HS-27A (cell line): ENCODE measurements at places on chromosomes 2 and 18.

GRCh38 chr2:121018136-121019061 is 266.6 kb downstream of the TFCP2L1 start:
- DNase-seq: no peak

DNA sequence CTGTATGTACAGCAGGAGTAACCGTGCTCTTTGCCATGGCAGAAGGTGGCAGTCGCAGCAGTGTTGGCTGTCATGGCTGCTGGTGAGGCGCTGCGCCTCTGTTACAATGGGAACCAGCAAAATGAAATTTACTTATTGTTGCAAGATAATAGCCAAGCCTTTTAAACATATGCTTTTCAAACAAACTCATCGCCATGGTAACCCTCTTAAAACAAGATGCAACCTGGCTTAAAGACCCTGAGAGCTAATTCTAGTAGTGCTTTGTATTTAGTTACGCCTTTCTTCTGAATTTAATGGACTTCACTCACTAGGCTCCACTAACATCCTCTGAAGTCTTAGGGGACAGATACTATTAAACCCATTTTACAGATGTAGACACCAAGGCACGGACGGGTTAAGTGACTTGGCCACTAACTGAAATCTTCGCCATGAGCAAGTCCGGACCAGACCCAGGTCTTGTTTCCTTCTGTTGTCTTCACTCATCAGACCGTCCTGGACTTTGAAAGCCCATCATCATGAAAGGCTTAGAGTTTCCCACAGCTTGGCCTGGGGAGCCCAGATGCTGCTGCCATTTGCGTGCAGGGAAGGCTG is 111.6 kb upstream of the ODC1 start:
- DNase-seq: no peak

GRCh38 chr2:65227020-65227455 is 593 bp upstream of the ACTR2 start:
- DNase-seq: no peak

GRCh38 chr2:2619995-2620394 is 288.9 kb upstream of the MYT1L start:
- DNase-seq: no peak

- DNase-seq: no peak
Measured at GRCh38 chr2:176099728-176100546, at the start of gene HOXD12. HOXD12 (plus strand) TSS chr2:176099795; CDS start chr2:176099802, 7 bp downstream.

DNA sequence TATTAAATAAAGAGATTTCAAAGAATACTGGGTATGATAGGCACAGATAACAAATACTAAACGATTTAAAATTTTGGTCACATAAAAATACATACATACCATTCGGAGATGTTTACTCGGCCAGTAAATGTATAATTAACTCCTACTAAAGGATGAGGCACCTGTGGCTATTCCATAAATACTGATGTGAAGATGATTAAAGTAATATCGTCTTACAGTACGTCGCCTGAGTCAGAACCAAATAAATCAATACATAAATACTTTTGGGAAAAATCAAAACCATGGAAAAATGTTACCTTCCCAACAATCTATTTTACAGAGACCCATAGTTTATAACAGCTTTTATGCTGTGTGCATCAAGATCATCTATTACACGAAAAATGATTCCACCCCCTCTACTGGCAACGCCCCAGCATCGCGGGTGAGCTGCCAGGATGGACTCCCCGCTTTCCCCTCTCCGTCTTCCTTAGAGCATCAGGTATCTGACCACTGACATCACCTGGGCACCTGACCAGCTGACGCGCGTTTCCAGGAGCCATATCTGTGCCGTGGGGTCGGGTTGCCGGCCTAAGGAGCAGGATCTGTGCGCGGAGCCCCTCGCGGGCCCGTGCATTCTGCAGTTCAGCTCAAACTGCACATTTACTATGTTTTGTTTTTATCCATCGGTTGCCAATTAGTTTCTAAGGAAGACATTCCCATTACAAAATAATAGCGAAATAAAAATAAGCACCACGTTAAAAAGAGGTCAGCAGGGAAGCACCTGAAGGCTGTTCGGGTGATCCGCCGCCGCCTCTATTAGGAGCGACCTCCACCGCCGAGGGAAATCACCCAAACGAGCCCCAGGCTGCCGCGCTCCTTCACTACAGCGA is 901 bp downstream of the ICA1L start:
- peak; percentile 9 for DNase-seq

- no peak for DNase-seq
Measured at GRCh38 chr2:222088561-222088960, 210.2 kb downstream of the PAX3 start.

- no peak for DNase-seq
Measured at GRCh38 chr2:54589340-54590215, 133.5 kb downstream of the SPTBN1 start.

DNA sequence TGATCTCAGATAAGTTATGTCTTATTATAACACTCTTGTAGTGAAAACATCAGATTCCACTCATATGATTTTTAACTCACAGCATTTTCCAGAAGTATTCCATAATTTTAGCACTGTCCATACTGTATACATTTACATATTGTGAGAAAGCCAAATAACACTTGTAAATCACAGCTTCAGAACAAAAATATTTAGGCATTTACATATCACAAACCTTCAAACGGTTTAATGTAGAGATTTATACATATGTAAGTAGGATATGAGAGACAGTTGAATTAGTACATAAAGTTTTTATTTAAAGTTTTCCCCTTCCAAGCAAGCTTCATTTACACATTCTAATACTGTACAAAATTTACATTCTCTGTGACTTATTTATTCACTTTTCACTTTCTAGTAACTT is 100.4 kb downstream of the KLHL14 start:
- DNase-seq: no peak

DNA sequence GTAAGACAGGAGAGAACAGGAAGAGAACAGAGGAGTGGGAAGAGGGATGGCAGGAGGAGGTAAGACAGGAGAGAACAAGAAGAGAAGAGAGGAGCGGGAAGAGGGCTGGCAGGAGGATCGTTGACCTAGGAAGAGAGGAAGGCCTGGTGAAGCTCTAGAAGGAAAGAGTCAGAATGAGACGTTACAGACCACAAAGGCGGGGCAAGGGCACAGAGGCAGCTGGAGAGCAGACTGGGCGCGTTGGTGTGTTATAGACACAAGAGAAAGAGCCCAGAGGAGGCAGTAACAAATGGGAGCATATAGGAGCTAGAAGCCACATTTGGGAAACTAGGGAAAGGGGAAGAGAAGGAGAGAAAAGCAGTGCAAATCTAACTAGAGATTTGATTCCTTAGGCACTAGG is 26.6 kb downstream of the PTRHD1 start:
- no peak for DNase-seq

GRCh38 chr18:36771245-36771644 is 57.6 kb downstream of the TPGS2 start:
- DNase-seq: no peak

GRCh38 chr2:239148495-239149200 is 252.2 kb downstream of the HDAC4 start:
- no peak for DNase-seq

- no peak for DNase-seq
Measured at GRCh38 chr2:58140508-58141072, 94.0 kb downstream of the VRK2 start.
